ENCODE measurements at places on chromosomes 3 and 15.

DNA sequence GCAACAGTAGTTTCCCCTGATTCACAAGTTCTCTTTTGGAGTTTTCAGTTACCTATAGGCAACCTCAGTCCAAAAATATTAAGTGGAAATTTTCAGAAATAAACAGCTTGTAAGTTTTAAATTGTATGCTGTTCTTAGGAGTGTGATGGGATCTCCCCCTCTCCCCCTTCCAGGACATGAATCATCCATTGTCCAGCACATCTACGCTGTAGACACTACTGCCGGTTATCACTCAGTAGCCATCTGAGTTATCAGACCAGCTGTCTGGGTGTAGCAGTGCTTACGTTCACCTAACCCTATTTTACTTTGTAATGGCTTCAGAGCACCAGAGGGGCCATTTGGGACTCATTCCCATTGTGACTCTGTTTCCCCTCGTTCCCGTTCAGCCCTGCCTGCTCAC is 96.7 kb upstream of the PLXNA1 start:
- no peak for DNase-seq

DNA sequence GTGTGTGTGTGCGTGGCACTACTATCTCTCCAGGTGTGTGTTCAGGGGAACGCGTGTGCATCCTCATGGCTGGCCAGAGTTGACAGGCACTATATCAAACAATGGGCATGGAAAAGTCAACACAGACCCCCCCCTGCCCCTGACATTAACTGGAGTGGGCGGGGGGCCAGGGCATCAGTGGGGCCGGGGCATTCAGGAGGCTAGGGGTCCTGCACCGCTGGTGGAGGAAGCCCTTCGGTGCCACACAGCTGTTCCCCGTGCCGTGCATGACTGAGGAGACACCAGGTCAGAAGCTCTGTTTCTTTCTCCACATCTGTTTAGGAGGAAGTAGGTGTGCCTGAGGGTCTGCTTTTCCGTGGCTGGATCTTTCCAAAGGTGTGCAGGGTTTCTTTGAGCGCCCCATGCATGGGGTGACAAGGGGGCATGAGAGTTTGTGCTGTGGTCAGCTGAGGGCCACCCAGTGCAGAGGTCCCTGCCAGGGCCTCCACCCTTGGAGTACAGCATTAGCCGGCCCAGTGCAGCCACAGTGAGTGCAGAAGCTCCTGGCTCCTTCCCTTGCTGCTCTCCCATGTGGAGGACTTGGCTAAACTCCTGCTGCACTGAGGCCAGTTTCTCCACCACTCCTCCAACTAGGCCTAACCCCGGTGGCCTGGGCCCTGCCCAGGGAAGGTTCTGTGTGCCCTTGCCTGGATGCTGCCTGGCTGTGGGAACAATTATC is 7.5 kb downstream of the C3orf22 start:
- DNase-seq, result no peak

GRCh38 chr3:160870327-160870726 is 114.3 kb downstream of the PPM1L start:
- no peak for DNase-seq

DNA sequence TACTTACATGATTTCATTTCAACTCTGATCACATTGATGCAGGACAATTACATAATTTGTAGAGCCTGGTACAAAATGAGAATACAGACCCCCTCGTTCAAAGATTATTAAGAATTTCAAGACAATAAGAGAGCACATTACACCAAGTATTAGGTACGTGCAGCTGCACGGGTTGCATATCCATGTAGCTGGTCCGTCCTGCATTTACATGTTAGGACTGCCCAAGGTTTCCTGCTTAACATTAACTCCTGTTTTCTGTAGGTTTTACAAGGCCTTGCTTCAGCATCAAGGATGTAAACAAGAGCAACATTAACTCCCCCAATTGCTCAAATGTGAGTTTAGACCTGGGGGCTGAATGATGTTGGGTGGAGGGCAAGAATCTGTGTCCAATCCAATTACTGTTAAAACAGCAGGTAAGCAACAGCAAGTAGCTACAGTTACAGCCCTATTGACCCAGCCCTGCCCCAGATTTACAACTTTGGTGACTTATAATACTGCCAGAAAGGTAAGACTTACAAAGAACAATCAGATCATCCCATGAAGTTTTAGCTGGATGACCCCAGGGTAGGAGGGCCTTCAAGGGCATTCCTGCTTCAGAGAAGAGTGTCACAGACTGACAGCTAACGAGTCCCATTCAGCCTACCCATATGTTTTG is 127.4 kb upstream of the PPP2R3A start:
- no peak for DNase-seq

DNA sequence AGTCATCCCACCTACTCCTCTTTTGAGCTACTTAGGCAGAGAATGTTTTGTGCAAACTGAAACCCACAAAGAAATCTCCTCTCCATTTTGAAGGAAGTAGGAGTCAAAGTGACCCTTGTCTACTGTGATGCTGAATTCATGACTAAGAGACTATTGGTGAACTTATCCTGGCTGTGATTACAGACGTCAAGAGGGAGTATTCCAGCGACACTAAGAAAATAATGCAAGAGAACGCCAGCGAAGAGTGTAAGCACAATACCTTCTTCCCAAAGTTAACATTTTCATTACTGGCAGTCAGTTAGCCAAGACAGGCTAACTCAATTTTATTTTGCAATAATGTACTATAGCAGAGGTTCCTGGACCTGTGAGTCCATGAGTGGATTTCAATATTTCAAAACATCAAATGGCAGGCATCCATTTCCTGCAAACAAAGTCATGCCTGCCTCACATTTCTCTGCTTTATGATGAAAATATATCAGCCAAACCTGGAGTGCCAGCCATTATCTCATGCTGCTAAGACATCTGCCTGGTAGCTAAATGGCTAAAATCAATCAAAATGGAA is 59.0 kb downstream of the CTNNB1 start:
- DNase-seq, result no peak

- DNase-seq, result no peak
These were observed 98.1 kb downstream of the SEMA5B start for GRCh38 chr3:122929188-122930062.

DNA sequence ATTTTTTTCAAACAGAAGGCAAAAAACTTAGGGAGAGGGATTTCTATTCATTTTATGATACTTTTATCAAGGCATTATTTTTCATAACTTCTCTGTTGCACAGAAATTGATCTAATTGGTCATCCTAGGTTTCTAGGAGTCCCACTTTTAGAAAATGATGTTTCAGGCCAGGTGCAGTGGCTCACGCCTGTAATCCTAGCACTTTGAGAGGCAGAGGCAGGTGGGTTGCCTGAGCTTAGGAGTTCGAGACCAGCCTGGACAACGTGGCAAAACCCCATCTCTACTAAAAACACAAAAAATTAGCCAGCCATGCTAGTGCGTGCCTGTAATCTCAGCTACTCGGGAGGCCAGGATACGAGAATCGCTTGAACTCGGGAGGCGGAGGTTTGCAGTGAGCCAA is 2.8 kb downstream of the LACTB start:
- no peak for DNase-seq

DNA sequence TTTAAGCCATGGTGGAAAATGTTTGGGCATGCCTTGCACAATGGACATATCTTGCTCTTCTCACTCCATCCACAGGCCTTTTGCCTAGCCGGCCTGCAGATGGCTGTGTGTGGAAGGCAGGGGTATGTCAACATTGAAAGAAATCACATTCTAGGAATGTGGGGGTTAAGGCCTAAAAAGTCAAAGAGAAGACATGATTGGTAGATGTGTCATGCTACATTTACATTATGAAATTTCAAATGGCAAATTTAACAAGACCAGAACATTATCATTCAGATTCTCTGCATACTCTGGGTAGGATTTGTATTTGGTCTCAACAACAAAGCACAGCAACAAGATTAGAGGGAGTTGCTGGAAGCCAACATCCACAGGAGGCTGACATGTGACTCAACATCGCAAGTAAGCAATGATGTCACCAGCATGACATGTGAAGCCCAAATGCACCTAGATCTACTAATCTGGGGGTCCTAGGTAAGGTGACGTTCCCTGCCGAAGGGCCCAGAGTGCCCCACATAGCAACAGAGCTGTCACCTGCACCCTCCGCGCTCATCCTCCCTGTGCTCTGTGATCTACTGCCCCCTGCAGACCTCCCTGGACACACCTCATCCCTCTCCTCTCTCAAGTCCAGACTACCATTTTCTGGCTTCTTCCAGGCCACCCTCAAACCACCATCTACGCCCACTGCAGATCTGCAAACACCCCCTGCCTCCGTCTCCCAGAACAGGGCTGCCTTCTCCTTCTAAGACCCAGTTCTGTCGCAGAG is 39.4 kb downstream of the CLDN18 start:
- no peak for DNase-seq

DNA sequence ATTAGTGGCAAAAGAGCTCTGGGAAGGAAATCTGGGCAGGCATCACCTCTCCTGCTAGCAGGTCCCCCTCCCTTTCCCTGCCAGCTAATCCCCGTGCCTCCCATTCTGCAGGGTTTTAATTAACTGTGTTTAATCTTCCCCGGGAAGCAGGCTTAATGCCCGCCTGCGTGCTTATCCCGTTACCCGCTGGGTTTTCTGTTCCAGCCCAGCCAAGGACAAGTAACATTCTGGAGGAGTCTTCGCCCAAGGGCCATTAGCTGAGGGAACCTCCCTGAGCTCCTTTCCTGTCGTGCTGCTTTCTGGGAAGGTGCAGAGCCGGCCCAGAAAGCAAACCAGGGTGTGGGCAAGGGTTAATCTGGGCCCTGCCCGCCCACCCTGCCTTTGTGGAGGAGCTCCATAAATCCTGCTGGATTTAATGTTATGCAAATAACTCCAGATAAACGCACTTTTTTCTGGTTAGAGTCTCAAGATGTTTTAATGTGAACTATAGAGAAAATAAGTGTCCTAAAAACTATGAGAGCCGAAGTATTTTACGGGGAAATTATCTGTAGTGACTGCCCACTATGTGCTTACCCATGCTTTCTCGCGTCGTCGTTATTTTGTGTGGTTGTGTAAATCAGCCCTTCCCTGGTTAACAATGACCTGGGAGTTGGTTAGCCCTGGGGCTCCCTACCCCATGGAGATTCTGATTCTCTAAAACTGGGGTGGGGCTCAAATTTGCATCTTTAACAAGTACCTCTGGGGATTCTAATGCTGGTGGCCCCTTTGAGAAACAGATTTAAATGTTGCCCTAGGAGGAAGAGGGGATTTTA is 25.9 kb downstream of the TRIM71 start:
- DNase-seq, result no peak

DNA sequence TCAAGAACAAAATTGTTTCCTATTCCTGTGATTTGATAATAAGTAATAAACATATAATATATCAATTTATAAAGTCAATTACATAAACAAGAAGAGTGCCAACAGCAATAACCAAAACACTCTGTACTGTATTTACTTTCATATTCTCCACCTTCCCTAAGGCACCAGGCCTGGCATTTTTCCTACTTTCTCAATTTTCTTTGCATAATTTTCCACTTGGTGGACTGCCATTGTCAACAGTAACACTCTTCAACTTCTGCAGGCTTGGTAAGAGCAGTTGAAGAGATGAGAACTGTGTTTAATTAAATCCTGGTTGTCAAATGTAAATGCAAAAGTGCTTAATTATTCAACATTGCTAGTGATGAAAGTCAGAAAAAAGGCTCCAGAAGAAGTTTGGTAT is 229.8 kb upstream of the PLSCR5 start:
- no peak for DNase-seq

DNA sequence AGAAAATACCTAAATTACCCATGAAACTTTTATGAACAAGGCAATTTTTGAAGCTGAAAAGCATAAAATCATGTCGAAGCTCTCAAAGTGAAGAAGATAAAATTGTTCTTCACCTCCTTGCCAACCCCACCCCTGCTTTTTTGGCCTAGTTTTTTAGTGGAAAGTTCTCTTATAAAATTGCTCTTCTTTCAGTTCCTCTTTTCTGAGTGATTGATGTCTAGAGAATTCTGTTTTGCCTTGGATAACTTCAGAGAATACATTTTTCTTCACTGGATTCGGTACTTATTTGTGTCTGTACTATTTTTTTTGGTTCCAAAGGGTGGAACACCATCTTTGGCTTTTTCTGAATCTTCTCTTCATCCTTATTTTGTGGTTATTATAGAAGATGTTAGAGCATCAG is 25.0 kb upstream of the PYDC2 start:
- no peak for DNase-seq

DNA sequence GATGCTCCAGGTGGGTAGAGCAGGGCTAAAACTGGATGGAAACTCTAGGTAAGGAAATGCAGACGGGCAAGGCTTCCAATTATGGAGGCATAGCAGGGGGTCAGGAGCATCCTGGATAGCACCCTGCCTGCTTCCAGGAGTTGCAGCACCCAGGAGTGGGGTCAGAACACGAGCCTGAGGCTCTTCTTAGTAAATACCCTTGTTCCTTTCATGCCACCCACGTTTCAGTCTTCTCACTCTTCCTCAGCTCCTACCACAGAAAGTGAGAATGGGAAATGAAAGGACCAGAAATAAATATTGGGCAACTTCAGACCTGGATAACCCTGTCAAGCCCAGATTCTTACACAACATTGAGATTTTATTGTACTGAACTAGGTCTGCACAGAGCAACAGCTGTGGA is 16.4 kb downstream of the CCR1 start:
- no peak for DNase-seq

DNA sequence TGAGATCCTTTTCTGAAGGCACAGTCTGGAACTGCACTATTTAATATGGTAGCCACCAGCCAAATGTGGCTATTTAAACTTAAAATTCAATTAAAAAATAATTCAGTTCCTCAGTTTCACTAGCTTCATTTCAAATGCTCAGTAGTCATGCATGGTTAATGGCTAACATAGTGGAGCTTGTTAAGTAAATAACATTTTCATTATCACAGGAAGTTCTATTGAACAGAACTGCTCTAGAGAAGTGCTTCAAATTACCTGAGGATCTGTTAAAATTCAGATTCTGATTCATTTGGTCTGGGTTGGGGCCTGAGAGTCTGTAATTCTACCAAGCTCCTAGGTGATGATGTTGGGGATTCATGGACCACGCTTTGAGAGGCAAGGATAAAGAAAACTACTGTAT is 109.6 kb upstream of the THRB start:
- DNase-seq, result no peak

- no peak for DNase-seq
These were observed 199.8 kb downstream of the UBE2E2 start for GRCh38 chr3:23402728-23403492.

DNA sequence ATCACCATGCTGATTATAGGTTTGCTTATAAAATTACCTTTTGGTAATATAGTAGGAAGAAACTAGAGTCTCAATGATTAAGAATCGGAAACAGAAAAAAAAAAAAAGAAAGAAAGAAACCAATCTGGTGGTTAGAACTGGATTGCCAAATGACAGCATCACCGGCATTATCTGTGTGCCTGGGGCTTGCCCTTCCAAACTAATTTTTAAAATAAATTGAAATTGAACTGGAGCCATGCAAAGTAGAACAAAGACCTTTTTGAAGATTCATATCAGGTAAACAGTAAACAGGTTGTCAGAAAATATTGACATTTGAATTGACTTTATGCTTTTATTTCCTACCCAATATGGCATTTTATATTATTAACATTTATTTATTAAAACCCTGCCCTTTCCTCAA is 11.2 kb upstream of the CPB1 start:
- no peak for DNase-seq

- DNase-seq, result no peak
These were observed 368.6 kb upstream of the ROPN1 start for GRCh38 chr3:124360563-124360962.

GRCh38 chr15:40477642-40478327 is 7.0 kb downstream of the CHST14 start:
- DNase-seq, result no peak

- DNase-seq, result no peak
These were observed 63.7 kb upstream of the DLG1 start for GRCh38 chr3:197362081-197362480.
